ENCODE measurements at places on chromosomes 3 and 15.

- DNase-seq, result peak; percentile 5
Measured at GRCh38 chr3:56590814-56591213, 33.8 kb downstream of the CCDC66 start.

DNA sequence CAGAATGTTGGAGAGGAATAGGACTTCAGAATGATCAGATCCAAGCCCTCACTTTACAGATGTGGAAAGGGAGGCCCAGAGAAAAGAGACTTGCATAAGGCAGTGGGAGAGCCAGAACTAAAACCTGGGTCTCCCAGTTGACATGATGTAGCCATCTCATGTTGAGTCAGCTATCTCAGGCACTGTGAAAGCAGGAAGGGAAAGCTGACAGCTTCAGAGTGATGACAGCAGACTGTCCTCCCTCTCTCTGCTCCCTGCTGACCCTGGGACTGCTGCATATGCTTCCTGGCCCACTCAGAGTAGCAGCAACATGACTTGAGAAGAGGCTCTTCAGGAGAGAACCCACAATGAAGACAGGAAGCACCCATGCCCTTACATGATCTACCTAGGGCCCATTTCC, 14.7 kb downstream of the FHIT start:
- no peak for DNase-seq

DNA sequence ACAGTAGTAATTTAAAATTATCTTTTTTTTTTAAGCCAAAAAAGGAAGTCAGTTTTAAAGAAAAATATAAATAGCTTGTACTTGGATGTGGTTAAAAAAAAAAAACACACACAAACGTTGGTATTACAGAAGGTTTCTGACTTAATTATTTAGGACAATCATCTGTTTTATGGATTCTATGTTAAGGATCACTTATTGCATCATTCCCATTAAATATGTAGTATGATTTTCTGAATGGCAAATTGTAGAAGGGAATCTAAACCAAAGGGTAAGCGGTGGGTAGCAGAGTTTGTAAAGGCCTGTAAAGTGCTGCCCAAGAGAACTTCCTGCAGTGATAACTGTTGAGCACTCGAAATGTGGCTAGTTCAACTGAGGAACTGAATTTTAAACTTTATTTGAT, 8.0 kb downstream of the SENP2 start:
- no peak for DNase-seq

DNA sequence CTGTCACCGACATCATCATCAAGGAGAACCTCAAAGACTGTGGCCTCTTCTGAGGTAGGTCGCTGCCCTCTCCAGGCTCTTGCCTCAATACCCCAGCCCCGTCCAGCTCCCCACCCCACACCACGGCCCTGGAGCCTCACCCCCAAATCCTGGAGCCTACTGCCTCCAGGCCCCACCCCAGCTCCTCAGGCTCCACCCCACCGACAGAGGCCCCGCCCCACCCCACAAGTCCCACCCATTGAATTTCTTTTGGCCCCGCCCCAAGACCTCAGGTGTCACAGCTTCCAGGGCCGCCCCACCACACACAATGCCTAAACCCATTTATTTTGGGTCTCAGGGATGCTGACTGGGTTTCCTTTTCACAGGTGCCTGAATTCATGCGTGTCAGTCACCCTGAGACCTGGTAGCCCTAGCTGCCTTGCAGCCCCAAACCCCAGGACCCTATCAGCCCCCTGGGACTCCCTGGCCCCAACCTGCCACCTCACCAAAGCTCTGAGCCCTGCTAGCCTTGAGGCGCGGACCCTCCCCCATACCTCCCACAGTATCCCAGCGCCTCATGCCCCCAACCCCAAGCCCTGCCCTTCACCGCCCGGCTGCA, 3.6 kb downstream of the GNAT1 start:
- no peak for DNase-seq

- DNase-seq, result no peak
Measured at GRCh38 chr3:19070325-19070724, 78.0 kb upstream of the KCNH8 start.

- DNase-seq, result no peak
Measured at GRCh38 chr3:13812034-13812471, 67.8 kb downstream of the WNT7A start.

DNA sequence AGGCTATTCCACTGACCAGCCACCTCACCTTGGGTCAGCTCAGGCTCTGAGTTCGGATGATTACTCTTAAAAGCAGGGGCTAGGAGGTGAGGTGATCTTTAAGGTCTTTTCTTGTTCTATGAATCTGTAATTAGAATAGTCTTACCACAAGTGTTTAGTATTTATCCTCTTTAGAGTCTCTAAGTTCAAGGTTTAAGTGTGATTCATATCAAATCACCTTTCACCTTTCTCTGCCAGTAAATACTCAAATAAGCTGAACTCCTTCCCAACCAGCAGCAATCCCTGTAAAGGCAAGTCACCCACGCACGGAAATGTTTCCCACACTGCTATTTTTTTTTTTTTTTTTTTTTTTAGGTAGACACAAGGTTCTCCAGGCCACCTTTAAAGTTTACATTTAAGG, 14.5 kb upstream of the TMEM44 start:
- DNase-seq, result no peak

DNA sequence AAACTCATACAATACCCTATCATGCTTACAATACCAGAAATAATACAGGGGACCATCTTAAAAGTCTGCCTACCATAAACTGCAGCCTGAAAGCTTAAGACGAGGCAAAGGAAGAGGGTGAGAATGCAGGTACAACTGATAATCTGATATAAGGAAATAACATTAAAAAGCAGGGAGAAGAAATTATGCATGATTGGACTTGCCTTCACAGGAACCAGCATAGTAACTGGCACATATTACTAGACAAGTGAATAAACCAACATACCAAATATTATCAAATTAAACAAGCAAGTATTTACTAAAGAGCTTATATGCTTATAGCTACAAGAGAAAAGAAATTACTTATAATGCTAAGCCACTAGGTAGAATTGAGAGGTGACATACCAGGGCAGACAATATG, 18.7 kb downstream of the ANKRD28 start:
- no peak for DNase-seq

DNA sequence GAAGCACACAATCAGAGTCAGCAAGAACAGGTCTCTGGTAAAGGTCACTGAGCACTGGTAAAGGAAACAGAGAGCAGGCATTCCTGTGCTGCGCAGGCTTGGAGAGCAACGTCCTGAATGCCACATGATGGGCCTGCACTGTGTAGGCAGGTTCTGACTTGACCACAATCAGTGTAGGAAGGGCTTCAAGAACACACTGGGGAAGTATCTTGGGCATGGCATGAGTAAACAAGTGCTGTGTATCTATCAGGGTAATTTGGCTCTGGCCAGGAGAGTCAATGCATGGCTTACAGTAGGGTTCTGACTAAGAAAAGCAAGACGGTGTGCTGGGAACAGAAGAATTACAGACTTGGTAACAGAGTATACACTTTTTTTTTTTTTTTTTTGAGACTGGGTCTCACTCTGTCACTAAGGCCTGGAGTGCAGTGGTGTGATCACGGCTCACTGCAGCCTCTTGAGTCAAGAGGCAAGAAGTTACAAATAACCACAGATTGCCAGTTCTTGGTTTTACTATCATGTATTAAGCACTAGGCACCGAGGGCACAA, 30.6 kb downstream of the TBC1D2B start:
- DNase-seq, result no peak

DNA sequence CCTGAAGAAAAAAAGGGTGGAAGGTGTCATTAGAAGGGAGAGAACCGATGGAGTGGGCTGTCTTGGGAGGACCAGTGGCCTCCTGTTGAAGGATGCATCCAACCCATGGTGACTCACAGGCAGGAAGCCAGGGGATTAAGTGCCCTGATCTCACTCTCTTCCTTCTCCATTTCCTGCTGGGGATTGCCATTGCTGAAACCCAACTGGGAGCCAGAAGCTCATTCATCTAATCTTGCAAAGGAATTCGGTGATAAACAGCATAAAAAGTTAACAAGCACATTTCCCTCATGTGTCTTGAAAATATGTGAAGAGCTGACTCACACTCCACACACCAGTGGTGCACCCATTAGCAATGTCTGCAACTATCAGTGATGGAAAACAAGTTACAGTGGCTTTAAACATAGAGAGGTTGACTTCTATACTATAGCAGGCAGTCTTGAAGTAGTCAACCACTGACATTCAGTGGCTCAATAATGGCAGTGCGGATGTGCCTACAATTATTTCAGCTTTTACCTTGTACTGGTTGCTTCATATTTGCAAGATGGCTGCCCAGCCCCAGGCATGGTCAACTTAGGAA, 12.8 kb upstream of the CSRNP1 start:
- peak; percentile 84 for DNase-seq

DNA sequence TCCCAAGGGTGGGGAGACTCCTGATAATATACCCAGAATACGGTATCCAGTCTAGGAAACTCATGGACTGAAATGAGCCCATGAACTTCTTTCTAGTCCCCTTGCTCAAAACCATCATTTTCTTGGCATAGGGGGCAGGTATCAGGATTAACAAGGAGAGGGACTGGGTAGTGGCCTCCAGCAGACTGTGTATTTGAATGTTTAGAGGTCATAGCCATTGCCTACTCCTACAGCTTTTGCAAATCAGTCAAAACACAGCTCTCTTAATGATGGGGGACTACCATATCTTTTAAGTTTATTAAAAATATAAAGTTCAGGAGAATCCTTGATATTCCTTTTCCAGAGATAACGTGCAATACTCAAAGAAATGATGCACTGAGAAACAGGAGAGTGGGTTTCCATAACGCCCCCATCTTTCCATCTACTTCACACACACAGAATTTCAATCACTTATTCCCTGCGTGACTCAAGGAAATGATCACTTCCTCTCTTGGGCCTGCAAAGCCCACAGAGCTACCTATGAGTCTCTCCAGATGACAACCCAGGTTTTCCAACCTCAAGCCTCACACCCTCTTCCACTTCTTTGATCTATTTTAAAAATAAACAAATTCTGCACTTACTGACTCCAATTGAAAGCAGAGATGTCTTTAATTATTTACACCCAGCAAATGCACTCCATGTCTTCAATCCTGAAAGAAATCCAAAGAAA, 584.0 kb upstream of the LMCD1 start:
- no peak for DNase-seq

- DNase-seq, result peak; percentile 62
Measured at GRCh38 chr15:58269455-58270414, 131.6 kb downstream of the AQP9 start.

- no peak for DNase-seq
Measured at GRCh38 chr3:15967577-15967976, 169.8 kb upstream of the ANKRD28 start.

- DNase-seq, result no peak
Measured at GRCh38 chr3:196694202-196694638, 17.8 kb downstream of the CEP19 start.

DNA sequence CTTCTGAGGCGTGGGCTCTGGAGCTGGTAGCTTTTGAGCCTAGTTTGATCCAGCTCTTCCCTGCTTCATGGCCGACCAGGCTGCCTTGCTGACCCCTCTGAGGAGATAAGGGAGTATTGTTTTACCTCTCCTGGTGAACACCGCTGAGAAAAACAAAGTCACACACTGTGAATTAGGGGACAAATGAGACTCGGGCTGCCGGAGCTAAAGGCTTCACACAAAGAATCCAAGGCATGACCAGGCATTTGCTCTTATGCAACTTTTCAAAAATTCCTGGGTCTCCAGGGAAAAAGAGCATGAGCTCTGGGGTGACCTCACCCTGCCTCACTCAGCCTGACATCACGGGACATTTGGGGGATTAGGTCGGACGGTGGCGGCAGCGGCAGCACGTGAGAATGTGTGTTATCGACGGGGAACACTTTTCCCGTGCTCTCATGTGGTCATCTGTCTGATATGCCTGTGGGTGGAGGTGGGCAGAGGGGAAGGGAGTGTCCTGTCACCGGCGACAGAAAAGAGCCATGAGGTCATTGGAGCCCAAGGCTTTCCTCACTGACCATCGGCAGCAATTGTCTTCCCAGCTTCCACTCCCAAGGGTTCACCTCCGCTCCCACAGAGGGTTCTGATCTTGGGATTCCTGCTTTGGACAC, 61.0 kb downstream of the TMEM44 start:
- DNase-seq, result peak; percentile 96

- no peak for DNase-seq
Measured at GRCh38 chr15:67033571-67034044, 31.8 kb upstream of the SMAD3 start.

DNA sequence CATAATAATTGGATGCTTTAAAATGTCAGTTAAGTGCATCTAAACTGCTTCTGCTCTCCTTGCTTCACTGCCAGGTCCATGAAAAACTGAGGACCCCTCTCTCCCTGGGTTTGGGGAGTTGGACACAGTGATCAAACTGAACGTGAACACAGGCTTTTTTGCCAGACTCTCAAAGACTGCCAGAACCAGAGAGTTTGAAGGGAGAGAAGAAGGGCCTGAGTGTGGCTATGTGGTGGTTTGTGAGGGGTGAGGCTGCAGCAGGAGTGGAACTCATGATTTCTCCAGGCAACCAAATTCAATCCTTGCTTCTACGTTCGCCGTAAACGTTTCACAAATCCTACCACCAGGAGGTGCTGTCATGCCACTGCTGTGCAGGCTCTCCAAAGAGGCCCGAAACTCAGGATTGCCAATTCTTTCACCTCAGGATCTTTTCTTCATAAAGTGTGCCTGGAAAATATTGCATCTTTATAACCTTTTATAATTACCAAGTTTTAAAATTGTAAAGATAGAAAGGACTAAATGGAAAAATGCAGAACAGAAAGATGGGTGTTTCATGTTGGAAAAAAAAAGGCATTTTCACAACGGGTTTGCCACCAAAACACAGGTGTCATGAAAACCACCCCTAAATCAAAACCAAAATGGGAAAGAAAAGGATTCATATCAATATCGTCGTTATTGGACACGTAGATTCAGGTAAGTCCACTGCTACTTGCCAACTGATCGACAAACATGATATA, 19.7 kb downstream of the TM4SF4 start:
- DNase-seq, result no peak

GRCh38 chr15:40084650-40085049, 24.0 kb downstream of the BMF start:
- no peak for DNase-seq

- DNase-seq, result no peak
Measured at GRCh38 chr3:124372775-124373174, 357.5 kb upstream of the UMPS start.
